Lower lobe of right lung (tissue), 2 donors: ENCODE measurements at places on chromosomes 3 and 15.

- no peak for DNase-seq
Measured at GRCh38 chr3:63949005-63949404, 36.8 kb upstream of the SCAANT1 start.

DNA sequence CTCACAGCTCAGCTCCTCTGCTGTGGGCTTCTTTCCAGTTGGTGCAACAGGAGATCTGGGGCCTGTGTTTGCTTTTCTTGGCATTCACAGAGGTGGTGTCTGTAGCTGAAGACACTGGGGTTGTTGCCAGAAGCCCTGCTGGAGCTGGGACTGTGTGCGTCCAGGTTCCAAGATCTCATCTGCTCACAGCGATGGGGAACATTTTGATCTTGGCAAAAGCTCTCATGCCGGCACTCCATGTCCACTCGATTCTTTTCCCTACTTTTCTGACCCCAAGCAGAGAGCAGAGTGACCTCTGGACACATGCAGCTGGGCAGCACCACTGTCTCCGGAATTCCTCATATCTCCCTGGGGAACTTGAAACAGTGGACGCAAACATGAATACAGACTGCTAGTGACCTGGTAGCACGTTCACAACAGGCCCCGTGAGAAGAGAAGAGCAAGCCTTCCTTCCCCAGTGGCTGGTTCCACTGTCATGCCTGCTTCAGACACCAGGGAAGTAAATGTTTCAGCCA is 36.1 kb upstream of the MECOM start:
- no peak for DNase-seq

DNA sequence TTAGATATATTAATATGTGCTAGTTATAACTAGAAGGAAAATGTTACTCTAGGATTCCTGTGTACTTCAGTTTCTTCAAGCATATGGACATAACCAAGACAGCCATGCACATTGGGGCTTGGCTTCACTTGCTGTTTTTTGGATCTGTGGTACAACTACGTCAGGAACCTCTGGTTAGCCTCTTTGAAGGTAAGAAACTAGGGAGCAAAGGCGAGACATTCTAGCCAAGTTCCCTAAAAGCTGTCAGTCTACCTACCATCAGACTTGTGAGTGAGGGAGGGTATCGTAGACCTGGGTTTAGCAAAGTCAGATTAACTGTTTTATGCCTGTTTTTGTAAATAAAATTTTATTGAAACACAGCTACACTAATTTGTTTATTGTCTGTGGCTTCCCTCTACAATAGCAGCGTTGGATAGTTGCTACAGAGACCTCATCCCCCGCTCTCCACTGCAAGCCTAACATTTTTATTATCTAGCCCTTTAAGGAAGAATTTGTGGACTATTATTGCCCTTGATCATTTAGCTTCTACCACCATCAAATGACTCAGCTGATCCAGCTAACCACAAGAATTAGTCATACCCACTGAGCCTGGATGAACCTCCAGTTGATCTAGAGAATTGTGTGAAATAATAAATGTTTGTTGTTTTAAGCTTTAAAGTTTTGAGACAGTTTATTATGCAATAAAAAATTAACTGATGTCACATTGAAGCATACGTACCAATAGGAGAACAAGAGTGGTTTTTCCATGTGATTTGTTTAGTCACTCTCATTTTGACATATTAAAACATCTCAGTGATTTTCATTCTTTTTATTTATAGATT is 58.1 kb downstream of the RSRC1 start:
- DNase-seq = no peak

DNA sequence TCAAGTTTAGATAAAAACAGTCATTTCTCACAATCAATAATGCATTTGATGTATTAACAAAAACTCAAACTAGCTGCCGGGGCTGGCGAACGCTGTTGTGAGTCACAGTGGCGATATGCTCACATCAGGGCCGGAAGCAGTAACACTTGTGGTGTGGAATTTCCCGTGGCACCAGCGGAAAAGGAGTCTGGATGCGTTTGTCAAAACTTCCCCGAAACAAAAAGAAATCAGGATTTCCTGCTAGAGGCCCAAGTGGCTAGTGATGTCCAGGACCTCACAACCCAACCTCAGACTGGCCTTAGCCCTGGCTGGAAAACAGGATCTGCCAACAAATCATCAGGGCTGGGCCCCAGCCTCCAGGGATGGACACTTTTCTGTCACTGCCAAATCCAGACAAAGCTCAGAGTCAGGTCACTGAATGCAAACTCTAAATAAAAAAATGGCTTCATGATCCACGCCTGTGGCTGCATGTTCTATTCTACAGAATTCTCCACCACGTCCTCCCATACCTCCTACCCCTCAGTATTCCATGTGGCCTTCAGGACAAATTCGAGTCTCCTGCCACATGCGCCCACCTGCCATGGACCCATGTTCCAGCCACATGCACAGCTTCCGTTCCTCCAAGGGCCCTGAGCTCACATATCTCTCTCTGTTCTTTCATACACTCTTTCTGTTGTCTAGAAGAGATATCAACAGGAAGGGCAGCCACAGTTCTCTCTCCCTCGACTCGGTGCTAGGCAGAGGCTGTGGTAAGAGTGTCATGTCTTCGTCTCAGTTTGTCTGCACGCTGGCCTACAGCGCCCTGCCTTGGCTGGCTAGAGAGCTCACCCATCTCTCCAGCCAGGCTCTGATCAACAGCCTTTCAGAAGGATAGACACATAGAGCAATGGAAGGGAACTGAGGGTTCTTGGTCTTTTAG is 35.4 kb downstream of the EHD4 start:
- DNase-seq = no peak

GRCh38 chr3:151357463-151357850 is 27.1 kb downstream of the P2RY12 start:
- no peak for DNase-seq

DNA sequence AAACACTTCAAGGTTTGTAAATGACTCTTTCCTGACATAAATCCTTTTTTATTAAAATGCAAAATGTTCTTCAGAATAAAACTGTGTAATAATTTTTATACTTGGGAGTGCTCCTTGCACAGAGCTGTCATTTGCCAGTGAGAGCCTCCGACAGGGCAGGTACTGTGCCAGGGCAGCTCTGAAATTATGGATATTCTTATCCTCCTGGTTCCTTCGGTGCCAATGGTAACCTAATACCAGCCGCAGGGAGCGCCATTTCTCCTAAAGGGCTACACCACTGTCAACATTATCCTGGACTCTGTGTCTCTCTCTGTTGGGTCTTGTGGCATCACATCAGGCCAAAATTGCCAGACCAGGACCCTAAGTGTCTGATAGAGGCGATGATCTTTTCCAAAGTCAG is 33.0 kb downstream of the CHDH start:
- DNase-seq = no peak

GRCh38 chr3:49745986-49746385 is 22.2 kb upstream of the GMPPB start:
- DNase-seq = no peak

GRCh38 chr15:90358124-90359033 is 6.3 kb downstream of the ZNF774 start:
- no peak for DNase-seq

DNA sequence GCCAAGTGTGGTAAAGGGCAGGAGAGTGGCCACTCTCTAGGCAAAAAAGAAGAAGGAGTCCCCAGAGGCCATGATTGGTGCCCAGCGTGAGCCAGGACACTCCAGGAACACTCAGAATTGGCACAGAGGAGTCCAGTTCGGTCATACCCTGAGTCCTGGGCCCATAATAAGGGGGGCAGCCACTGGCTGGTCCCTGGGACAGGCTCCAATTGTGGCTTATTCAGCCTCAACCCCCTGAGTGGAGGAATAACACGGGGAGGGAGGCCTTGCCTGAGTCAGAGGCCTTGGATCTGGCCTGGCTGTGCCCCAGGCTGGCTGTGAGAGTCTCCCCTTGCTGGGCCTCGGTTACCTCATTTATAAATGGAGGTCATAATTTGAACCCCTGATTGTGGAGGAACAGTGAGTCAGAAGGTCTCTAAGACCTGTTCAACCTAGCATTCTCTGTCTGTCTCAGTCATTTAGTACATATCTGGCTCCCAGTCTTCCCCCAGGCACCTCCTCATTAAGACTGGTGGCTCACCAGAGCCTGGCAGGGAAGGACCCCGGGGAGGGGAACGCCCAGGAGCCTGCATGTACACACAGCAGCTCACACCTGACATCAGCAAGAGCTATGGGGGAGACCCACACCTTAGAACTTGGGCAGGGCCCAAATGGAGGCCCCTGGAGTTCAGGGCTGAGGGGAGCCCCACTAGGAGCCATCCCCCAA is 95.9 kb upstream of the ATP2B2 start:
- no peak for DNase-seq

DNA sequence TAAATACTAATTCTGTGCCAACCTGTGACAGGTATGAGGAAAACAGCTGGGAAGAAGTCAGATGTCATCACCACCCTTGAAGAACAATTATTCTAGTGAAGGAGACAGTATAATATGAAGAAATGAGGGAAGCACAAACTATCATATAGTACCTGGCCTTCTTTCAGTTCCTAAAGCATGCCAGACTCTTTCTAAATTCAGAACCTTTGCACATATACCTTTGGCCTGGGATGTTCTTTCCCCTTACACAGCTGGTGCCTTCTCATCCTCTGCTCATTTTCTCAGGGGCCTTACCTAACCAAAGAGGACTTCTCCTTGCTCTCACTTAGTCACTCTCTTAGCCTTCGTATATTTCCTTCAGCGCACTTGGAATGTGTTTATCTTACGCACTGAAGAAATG is 19.0 kb downstream of the ATOSA start:
- DNase-seq = no peak

GRCh38 chr3:29771602-29772001 is 490.7 kb downstream of the RBMS3 start:
- no peak for DNase-seq

- DNase-seq = no peak
Measured at GRCh38 chr15:58139989-58140522, 1.9 kb downstream of the AQP9 start.

DNA sequence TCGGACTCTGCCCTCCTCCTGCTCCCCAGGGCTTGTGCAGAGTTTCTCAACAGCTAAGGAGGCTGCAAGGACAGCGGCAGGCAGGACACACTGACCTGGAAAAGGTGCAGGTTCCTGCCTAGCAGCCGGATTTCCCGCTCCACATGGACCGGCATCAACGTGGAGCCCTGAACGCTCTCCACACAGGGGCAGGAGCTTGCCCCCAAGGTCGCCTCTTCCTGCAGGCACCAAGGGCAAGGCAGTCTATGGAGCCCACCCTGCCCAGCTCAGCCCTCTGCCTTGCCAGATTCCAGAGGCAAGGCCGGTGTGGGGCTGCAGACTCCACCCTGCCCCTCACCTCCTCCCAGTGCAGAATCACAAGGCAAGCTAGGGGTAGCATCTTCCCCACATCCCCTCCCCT is 10.7 kb downstream of the PLXNB1 start:
- no peak for DNase-seq

GRCh38 chr3:71964170-71964569 is 179.2 kb upstream of the PROK2 start:
- DNase-seq = no peak

GRCh38 chr3:12194669-12195161 is 36.0 kb upstream of the TIMP4 start:
- DNase-seq = no peak

GRCh38 chr3:28322464-28322863 is 26.1 kb upstream of the ZCWPW2 start:
- no peak for DNase-seq

GRCh38 chr3:60000311-60001105 is 950.7 kb upstream of the CFAP20DC start:
- no peak for DNase-seq

DNA sequence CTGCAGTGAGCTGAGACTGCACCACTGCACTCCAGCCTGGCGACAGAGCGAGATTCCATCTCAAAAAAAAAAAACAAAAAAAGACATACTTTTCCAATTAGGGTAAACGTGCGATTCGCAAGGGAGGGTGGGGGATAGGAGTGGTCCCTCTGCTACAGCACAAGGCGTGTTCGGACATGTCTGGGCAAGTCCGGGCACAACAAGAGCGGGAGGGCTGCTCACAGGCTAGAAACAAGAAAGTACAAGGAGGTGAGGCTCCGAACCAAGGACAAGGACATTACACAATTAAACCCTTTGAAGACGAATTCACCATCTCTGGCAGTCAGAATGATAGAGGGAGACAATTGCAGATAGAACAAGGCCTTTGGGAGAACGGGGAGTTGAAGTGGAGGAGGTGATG is 32.2 kb upstream of the BCL2A1 start:
- no peak for DNase-seq

GRCh38 chr3:90069748-90070147 is 962.3 kb downstream of the EPHA3 start:
- DNase-seq = no peak

GRCh38 chr15:33226559-33227181 is 32.2 kb upstream of the FMN1 start:
- DNase-seq = no peak

- DNase-seq = no peak
Measured at GRCh38 chr3:29668728-29669127, 387.9 kb downstream of the RBMS3 start.

DNA sequence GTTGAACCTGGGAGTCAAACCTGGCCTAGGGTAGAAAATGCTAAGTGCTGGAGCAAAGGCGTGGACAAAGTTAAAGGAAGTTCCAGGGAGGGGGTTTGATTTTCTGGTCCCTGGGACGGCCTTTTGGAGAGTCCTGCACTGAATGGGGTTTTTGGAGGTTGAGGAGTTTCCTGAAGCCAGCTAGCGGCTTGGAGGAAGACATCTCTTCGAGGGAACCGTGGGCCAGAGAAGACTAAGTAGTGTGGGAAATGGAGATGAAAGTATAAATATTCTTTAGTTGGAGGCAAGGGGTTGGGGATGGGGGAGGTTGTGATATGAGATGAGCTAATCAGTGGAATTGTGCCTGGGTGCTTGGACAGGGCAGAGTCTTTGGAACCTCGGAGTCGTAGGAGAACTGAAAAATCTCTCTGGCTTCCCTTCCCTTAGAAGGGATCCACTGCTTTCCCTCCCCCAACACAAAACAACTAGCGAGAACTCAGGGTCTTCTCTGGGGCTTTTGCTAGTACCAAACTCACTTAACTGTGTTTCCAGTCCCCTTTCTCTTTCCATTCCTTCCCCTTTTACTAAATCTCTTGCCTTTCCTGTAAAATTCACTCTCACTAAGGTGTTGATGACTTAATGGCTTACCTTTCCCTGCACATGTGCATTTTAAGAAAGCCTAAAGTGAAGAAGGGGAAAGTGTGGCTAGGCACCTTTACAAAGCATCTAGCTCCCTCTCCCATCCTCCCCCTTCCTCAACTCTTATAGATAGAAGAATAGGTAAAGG is 1.0 kb downstream of the LPP start:
- DNase-seq = no peak

DNA sequence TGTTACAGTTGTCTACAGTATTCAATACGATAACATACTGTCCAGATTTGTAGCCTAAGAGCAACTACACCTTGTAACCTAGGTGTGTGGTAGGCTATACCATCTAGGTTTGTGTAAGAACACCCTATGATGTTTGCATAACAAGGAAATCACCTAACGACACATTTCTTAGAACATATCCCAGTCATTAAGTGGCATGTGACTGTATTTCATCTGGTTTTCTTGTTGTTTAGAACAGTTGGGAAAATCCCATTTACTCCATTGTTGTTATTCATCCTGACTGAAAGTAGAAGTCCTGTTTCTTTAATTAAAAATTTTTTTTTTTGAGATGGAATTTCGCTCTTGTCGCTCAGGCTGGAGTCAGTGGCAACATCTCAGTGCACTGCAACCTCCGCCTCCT is 31.3 kb downstream of the LRRC28 start:
- no peak for DNase-seq
